Activated CD8-positive, alpha-beta memory T cell treated with anti-CD3 and anti-CD28 coated beads for 1 hour (primary cell): ENCODE measurements at places on chromosomes 4 and X.

- no peak for DNase-seq
Measured at GRCh38 chr4:160175064-160175643, 1072.3 kb downstream of the RAPGEF2 start.

GRCh38 chrX:43958529-43958928, 14.7 kb downstream of the NDP start:
- no peak for DNase-seq

GRCh38 chr4:25321703-25322102, 9.1 kb downstream of the ZCCHC4 start:
- DNase-seq: no peak

GRCh38 chr4:53234111-53234510, 131.8 kb downstream of the SCFD2 start:
- DNase-seq: no peak

GRCh38 chrX:30620125-30620524, 33.1 kb upstream of the GK start:
- no peak for DNase-seq

- DNase-seq: no peak
Measured at GRCh38 chr4:145301386-145302080, 121.1 kb upstream of the OTUD4 start.
